T-helper 2 cell (primary cell): ENCODE measurements at places on chromosomes 5 and 9.

DNA sequence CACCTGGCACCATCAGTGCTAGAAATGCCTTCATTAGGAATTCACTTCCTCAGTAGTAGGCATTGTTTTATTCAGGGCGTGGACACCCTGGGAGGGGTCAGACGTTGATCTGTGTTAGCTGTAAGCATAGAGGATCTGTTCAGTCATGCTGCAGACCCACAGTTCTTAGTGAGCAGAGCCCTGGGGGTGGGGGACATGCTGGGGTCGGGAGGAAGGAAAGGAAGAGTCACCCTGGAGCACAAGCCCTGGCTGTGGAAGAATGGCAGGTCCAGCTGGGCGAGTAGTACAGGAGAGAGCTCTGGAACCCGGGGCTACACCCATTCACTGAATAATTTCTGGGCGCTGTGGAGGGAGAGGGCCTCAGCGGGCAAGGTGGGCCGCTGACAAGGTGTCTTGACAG is 172.5 kb downstream of the FSTL4 start:
- DNase-seq, result no peak

GRCh38 chr5:134845852-134846640 is at the start of gene C5orf24:
TSS of gene C5orf24 (plus strand) at chr5:134845968. CDS start at chr5:134854901, 8,933 bp downstream.
- DNase-seq, result peak; percentile 98

- DNase-seq, result peak; percentile 33
Measured at GRCh38 chr9:126499005-126499910, 114.5 kb upstream of the LMX1B start.

DNA sequence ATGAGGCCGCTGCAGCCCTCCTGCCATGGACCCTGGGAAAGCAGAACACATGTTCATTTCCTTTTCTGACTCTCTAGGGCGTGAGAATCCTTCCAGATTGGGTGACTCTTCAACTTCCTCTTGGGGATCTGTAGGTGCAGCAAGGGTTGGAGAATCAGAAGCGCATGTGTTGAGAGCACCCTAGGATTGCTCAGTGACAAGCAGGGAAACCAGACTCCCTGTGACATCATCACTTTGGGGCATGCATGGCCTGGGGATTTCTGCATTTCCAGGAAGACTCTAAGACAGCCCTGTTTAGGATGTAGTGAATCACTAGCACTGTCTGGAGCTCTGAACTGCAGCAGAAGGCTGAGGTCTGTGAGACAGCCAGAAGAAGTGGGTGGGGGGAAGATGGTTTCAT is 15.1 kb upstream of the LCP2 start:
- peak; percentile 44 for DNase-seq

- DNase-seq, result no peak
Measured at GRCh38 chr5:133680830-133681565, 68.7 kb upstream of the FSTL4 start.

GRCh38 chr9:22740781-22741180 is 294.2 kb downstream of the DMRTA1 start:
- DNase-seq, result no peak

- no peak for DNase-seq
Measured at GRCh38 chr5:171702135-171702770, 83.4 kb upstream of the SMIM23 start.

- DNase-seq, result no peak
Measured at GRCh38 chr9:113543982-113544303, 80.4 kb downstream of the RGS3 start.

DNA sequence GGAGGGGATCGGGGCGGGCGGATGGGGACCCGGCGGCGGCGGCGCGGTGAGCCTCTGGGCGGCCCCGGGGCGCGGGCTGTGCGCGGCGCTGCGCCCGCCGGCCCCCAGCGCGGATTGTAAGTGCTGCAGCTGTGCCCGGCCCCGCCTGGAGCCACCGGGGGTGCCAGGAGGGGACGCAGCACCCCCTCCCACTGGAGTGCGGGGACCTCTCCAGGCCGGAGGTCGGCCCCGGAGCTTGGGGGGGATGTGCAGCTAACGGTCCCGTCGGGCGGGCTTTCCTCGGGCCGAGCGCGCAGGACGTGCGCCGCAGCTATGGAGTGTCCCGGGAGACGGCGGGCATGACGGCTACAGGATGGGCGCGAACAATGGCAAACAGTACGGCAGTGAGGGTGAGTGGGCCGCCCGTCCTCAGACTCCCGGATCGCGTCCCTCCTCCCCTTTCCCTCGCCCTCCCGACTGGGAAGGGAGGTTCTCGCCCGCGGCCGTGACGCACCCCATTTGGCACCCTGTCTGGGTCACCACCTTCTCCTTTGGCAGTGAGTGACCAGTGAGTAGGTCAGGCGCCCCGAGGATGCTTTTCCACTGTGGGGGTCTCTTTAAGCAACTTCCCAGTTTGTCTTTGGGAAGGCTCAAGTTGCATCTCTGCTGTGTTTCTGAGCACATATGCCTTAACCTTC is 483 bp downstream of the FBXL7 start:
- DNase-seq, result no peak

DNA sequence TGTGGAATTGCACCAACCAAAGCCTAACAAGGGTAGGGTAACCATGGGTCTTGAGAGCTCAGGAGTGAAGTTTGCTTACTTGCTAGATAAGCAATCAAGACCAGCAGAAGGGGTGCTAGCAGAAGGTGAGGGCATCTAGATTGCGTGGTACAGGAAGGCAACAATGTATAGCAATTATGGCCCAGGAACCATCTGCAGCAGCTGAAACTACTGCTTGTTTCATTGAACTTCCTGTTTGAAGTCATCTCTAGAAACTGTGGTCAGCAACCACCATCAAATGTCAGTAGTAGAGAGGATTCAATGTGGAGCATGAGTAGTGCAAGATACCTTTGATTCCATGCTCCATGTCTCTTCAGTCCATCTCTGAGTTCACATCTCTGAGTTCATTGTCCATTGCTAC is 462.1 kb upstream of the GRAMD2B start:
- DNase-seq, result no peak

DNA sequence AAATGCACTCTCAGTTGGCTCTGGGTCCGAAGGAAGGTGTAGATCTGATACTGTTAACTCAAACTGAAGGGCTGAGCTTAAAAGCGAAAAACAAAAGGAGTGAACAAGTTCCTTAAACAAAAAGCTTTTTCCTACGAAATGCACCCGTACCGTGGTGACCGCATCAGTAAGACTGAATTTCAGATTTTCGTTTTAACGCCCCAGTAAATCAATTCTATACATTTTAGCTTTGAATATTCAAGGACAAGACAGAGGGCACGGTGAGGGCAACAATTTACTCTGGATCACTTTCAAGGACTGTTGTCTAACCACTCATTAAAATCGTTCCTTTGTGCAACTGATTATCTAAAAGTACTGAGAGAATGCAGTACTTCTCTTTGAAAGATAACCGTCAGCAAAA is 1.9 kb downstream of the HOMER1 start:
- DNase-seq, result no peak

- DNase-seq, result no peak
Measured at GRCh38 chr9:32926911-32927310, 74.5 kb downstream of the APTX start.

- DNase-seq, result peak; percentile 29
Measured at GRCh38 chr9:78035383-78035993, 3.9 kb upstream of the GNAQ start.

DNA sequence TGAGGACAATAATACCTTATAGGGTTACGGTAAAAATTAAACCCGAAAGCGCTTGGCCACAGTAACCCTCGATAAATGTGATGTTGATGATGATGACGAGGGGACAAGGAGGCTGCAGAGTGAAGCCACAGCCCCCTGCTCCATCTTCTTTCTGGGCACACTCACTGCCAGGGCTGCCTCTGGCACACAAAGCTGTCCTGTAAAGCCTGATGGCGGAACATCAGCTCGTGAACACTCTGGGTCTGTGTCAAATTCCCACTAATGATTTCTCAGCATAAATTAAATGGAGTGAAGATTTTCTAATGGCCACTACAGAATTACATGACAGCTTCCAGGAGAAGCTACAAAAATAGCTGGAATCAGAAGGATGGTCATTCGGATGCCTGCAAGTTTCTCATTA is 142.2 kb downstream of the TTLL11 start:
- no peak for DNase-seq

- DNase-seq, result no peak
Measured at GRCh38 chr9:109707355-109707754, 72.6 kb upstream of the PALM2AKAP2 start.

DNA sequence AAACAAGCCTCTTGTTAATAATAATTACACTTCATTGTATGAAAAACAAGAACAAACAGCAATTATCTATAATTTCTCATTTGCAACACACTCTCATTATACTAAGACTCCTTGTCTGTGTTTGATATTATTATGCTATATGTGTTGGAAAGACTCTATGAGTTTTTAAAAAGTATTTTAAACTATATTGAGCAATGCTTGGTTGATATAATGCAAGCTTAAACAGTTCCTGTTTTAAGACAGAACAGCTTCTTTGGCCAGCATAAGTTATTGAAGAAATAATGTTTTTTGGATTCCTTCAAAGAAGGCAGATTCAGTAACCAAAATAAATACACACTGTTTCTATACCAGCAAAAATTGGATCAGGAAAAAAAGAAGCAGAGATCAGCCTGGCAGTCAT is 871.4 kb downstream of the MAT2B start:
- DNase-seq, result no peak

- no peak for DNase-seq
Measured at GRCh38 chr9:112969730-112970129, 42.3 kb downstream of the ZNF883 start.

DNA sequence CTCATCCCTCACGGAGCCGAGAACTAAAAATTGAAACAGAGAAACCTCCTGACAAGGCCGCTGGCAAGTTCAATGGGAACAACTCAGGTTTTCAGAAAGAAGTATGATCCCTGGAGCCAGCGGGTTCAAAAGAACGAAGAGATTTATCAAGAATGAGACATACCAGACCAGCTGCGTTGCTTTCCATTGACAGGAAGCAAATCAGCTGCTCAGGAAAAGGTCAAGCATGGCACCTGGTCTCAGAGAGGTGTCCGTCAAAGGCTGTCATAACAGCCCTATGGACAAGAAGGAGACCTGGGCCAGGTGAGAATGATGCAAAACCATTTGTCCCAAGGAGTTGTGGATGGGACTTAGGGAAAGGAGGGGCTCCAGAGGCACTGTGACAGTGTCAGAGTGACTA is 34.9 kb upstream of the GNE start:
- no peak for DNase-seq

GRCh38 chr9:123637606-123637944 is 281.6 kb downstream of the CRB2 start:
- no peak for DNase-seq

DNA sequence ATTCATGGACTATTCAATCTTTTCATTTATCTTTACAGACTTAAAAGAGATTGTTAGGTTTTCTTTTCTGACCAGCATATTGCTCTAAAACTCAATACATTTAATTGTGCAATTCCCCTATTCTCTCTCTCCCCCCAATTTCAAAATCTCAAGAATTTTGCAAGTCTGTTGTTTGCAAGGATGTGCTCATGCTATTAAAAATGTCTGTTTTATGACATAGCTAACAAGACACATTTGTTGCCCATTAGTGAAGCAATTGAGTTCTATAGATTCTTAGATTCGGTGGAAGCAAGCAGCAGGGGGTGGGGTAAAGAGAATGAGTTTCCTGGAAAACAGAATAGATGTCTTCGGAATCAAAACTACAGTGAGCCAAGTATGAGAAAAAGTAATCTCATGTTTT is 8.5 kb upstream of the CSNK1A1 start:
- no peak for DNase-seq

GRCh38 chr9:129891569-129891968 is 56.3 kb downstream of the USP20 start:
- no peak for DNase-seq

- DNase-seq, result no peak
Measured at GRCh38 chr5:9534881-9535517, 10.9 kb downstream of the SEMA5A start.

DNA sequence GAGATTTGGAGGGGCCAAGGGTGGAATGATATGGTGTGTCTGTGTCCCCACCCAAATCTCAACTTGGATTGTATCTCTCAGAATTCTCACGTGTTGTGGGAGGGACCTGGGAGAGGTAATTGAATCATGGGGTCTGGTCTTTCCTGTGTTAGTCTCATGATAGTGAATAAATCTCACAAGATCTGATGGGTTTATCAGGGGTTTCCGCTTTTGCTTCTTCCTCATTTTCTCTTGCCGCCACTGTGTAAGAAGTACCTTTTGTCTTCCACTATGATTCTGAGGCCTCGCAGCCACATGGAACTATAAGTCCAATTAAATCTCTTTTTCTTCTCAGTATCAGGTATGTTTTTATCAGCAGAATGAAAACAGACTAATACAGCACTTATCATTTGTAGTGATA is 29.5 kb upstream of the SPIN1 start:
- no peak for DNase-seq
